Spleen (tissue), 13 donors: ENCODE measurements at places on chromosomes 1 and 21. TPM values are rescaled to one million over a fixed set of nuclear protein-coding genes. Genes with fewer than 3 reads are reported as not detected.
A peak's percentile ranks its signal among the peaks of the same experiment; 100 is the strongest.

- no peak for DNase-seq
Observed at GRCh38 chr1:2928366-2929325, 92.6 kb upstream of the ACTRT2 start.

GRCh38 chr21:42430521-42430920 is 26.8 kb downstream of the UBASH3A start:
- no peak for DNase-seq

- DNase-seq, result peak; percentile 35
Observed at GRCh38 chr1:199956005-199956404, 71.5 kb upstream of the NR5A2 start.

DNA sequence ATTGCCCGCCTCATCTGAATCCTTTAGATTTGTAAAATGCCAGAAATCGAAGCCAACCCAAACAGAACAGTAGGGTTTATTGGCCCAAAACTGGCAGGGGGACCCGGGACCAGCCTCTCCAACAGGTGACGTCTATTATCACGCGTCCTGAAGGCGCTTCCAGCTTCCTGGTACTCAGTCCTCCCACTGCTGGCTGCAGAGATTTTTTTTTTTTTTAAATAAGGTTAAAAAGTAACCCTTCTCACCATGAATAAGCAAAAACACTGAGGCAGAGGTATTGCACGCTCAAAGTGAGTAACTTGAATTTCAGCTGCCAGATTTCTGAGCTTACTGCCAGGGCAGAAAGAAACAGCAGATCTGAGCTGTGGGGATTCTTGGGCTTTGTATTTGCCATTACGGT is 54.4 kb upstream of the GCLM start:
- no peak for DNase-seq

Gene KAZN
- 245 TPM for total RNA-seq

Gene KRTAP19-1
- total RNA-seq, result not detected

DNA sequence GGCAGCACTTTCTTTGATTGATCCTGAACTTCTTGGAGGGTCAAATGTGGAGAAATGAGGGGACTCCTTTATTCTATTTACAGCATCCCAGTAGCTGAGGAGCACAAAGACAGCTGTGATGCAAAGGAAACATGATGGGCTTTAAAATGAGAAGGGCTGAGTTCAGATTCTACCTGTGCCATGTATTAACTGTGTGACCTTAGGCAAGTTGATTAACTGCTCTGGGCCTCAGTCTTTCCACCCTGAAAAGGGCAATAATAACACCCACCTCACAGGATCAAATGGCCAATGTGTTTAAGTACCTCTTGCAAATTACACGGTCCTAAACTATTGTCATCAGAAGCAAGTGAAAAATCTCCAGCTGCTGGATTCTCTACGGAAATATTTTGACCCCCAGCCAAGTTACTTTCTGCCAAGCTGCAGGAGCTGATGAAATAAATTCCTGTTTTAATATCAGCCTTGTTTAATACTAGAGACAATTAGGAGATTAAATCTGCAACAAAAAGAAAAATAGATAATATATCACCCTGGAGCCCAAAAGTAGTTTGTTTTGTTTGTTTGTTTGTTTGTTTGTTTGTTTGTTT is 15.7 kb downstream of the TMEM81 start:
- DNase-seq, result no peak

- DNase-seq, result no peak
Observed at GRCh38 chr1:170539154-170539553, 7.2 kb downstream of the GORAB start.

Gene ADAMTSL4
- 12.4 TPM for total RNA-seq
